ENCODE measurements at places on chromosomes 2 and 18. TPM values are rescaled to one million over a fixed set of nuclear protein-coding genes. Genes with fewer than 3 reads are reported as not detected.

Gene KYNU
- total RNA-seq, result 6.0 TPM

Gene ANKRD30BL
- not detected for total RNA-seq

Gene MAP3K19
- total RNA-seq, result 0.09 TPM

Gene RBM45
- 14.7 TPM for total RNA-seq

Gene OBSL1
- 85.2 TPM for total RNA-seq

Gene TTC31
- total RNA-seq, result 22.6 TPM

Gene LONRF2
- 11.4 TPM for total RNA-seq

Gene RUFY4
- total RNA-seq, result 0.36 TPM

Gene MC2R
- not detected for total RNA-seq

Gene KLHL41
- total RNA-seq, result 1.8 TPM

Gene GULP1
- total RNA-seq, result 70.1 TPM

Gene DSG3
- total RNA-seq, result not detected

Gene EPHA4
- total RNA-seq, result 17.7 TPM

Gene SMAD2
- 170 TPM for total RNA-seq

Gene ACMSD
- total RNA-seq, result not detected

Gene GCKR
- 0.71 TPM for total RNA-seq

Gene MTCL1
- total RNA-seq, result 14.6 TPM

Gene ITPRIPL1
- 2.8 TPM for total RNA-seq

Gene ACKR3
- 90.5 TPM for total RNA-seq

Gene GNAL
- total RNA-seq, result 17.1 TPM

Gene ACSL3
- total RNA-seq, result 70.5 TPM

Gene CMPK2
- total RNA-seq, result 4.1 TPM

Gene CPO
- 0.89 TPM for total RNA-seq

Gene RAB6C
- total RNA-seq, result 0.13 TPM

Gene IGFBP5
- 316 TPM for total RNA-seq

Gene TEX44
- total RNA-seq, result not detected

Gene PROKR1
- 0.18 TPM for total RNA-seq

Gene MDH1B
- 1.9 TPM for total RNA-seq

Gene CDH19
- 160 TPM for total RNA-seq

Gene ASPRV1
- total RNA-seq, result 5.6 TPM

Gene WDR12
- 24.2 TPM for total RNA-seq

Gene REG1B
- total RNA-seq, result 2.3 TPM

Gene PFN4
- 1.5 TPM for total RNA-seq

Gene SCG2
- total RNA-seq, result 0.80 TPM

Gene ZAP70
- 4.5 TPM for total RNA-seq

Gene GLI2
- total RNA-seq, result 14.4 TPM

Gene CXCR2
- total RNA-seq, result 9.1 TPM

Gene SP140
- 4.4 TPM for total RNA-seq

Gene CSRNP3
- 8.3 TPM for total RNA-seq

Gene TUBB8B
- not detected for total RNA-seq

Gene DYSF
- 21.8 TPM for total RNA-seq

Gene SP5
- 2.4 TPM for total RNA-seq

Gene ADCYAP1
- total RNA-seq, result 0.27 TPM

Gene MRO
- total RNA-seq, result 2.0 TPM

Gene CFAP53
- total RNA-seq, result 0.98 TPM

Gene CBLN2
- total RNA-seq, result not detected

Gene GAREM2
- total RNA-seq, result 6.8 TPM

Gene FKBP1B
- total RNA-seq, result 11.1 TPM

Data from sciatic nerve (tissue), 2 donors.